Mammary microvascular endothelial cell (primary cell): ENCODE measurements at places on chromosomes 6 and 20. TPM values are rescaled to one million over a fixed set of nuclear protein-coding genes. Genes with fewer than 3 reads are reported as not detected.

Gene TPX2
- total RNA-seq, result 106 and 111 TPM in 2 replicates

Gene RIMS4
- total RNA-seq, result not detected in 2 replicates

Gene SLC22A2
- total RNA-seq, result not detected in 2 replicates

Gene PHACTR3
- total RNA-seq, result 0.39 TPM in 1 of 2 replicates, not detected in the other

Gene NOL4L
- total RNA-seq, result 20.3 and 21.6 TPM in 2 replicates

Gene IRF4
- total RNA-seq, result not detected in 2 replicates

Gene CNR1
- 0.05 TPM in 1 of 2 replicates, not detected in the other for total RNA-seq

Gene ADGRF1
- 0.60 TPM in 1 of 2 replicates, not detected in the other for total RNA-seq
